Activated naive CD4-positive, alpha-beta T cell (primary cell): ENCODE measurements at places on chromosomes 2 and 18.

DNA sequence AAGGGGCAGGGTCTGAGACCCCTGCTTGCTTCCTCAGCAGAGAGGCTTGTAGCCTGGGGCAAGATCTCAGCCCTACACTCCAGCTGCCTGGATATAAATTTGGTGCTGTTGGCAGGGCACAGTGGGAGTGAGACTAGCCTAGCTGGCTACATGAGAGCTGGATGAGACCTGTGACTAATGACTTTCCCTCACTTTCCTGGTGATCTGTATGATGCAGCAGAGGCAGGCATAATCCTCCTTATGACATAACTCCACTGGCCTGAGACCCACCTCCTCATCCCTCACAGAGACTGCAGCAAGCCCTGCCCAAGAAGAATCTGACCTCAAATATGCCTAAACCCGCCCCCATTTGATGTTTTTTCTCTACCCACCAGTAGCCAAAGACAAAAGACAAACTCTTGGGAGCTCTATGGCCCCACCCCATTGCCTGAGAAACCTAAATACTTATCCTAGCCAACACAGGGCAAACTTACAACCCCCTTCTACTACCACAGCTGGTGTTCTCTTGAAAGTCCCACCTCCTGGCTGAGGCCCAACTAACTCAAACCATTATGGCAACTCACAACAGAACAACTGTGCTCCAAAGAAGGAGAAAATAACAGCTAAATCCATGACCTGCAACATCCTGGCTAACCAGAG is 102.7 kb downstream of the NR4A2 start:
- no peak for DNase-seq

DNA sequence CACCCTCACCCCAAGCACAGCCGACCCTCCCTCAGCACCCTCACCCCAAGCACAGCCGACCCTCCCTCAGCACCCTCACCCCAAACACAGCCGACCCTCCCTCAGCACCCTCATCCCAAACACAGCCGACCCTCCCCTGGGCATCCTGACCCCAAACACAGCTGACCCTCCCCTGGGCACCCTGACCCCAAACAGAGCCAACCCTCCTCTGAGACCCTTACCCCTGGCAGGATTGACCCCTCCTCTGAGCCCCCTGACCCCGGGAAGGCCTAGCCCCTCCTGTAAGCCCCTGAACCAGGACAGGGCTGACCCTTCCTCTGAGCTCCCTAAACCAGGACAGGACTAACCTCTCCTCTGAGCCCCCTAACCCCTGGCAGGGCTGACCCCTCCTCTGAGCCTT is 84.4 kb upstream of the RAB6C start:
- no peak for DNase-seq

DNA sequence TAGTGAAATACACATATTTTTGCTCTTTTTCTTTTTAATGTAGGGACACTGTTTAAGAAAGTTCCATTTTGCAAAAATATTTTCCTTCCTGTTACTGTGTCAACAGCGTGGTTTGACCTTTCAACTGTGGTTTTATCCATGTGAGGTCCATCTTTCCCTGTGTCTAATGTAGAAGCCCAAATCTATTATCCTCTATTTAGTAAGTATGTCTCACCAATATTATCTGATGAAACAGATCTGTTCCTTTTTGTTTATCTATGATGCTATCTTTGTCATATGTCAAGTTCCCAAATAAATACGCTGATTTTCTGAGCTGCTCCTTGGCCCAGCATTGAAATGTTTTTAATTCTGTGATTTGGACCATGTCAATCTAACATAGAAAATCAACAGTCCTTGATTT is 3.5 kb upstream of the ARHGAP15 start:
- no peak for DNase-seq

- no peak for DNase-seq
These were observed 275.1 kb downstream of the CDH20 start for GRCh38 chr18:61608316-61608715.

DNA sequence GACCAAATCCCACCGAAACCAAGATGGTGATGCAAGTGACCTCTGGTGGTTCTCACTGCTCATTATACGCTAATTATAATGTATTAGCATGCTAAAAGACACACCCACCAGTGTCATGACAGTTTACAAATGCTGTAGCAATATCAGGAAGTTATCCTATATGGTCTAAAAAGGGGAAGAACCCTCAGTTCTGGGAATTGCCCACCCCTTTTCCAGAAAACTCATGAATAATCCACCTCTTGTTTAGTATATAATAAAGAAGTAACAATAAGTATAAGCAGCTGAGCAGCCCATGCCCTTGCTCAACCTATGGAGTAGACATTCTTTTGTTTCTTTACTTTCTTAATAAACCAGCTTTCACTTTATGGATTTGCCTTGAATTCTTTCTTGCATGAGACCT is 31.0 kb upstream of the FMNL2 start:
- DNase-seq: no peak
